NCI-H345 (cell line): ENCODE measurements at places on chromosomes 7 and 10.

- no peak for DNase-seq
These were observed 39.7 kb downstream of the CACNB2 start for GRCh38 chr10:18179891-18180290.

GRCh38 chr7:155178096-155178495 lies 108.0 kb downstream of the HTR5A start:
- no peak for DNase-seq

- no peak for DNase-seq
These were observed 13.8 kb upstream of the TMEM120A start for GRCh38 chr7:76008156-76008687.

- no peak for DNase-seq
These were observed 29.8 kb downstream of the DIP2C start for GRCh38 chr10:659688-660141.
